Brain (organoid and tissue), 16 donors: ENCODE measurements at places on chromosomes 12 and 14.

DNA sequence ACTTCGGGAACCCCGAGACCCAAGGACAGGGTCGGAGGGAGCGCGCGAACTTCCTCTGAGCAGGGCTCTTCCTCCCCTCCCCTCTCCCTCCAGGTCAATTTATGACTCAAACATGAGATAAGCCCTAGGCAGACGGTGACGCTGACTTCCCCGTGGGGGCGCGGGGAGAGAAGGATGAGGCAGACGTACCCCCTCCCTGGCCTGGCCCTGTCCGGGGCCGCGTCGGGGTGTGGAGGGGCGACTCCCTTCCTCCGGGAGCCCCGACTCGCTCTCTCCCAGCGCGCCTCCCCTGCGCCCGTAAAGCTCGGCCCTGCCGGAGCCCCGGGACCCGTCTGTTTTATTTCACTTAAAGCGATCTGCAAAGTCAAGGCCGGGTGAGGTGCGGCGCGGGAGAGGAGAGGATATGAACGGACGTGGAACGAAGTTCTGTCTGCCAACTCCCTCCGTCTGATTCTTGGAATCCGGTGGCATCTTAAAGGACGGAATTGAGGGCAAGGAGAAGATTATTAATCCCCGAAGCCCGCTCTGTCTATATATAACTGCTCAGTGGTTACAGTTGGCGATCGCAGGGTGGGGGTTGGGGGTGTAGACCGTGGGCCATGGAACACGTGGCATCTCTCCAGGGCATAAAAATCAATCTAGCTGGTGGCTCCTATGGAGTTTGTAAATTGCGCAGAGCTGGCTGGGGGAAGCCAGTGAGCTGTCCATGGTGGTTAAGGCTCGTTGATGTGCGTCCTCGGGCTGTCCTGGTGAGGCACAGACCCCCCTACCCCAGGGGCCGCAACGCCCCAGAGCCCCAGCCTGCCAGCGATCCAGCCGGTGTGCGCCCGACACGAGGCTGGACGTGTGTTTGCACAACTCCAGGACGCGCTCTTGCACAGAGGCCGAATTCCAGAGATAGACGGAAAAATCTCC is 2.9 kb upstream of the PTHLH start:
- DNase-seq, result no peak

- peak; percentile 68 for DNase-seq
These were observed 52.9 kb downstream of the SETD3 start for GRCh38 chr14:99427632-99428300.

DNA sequence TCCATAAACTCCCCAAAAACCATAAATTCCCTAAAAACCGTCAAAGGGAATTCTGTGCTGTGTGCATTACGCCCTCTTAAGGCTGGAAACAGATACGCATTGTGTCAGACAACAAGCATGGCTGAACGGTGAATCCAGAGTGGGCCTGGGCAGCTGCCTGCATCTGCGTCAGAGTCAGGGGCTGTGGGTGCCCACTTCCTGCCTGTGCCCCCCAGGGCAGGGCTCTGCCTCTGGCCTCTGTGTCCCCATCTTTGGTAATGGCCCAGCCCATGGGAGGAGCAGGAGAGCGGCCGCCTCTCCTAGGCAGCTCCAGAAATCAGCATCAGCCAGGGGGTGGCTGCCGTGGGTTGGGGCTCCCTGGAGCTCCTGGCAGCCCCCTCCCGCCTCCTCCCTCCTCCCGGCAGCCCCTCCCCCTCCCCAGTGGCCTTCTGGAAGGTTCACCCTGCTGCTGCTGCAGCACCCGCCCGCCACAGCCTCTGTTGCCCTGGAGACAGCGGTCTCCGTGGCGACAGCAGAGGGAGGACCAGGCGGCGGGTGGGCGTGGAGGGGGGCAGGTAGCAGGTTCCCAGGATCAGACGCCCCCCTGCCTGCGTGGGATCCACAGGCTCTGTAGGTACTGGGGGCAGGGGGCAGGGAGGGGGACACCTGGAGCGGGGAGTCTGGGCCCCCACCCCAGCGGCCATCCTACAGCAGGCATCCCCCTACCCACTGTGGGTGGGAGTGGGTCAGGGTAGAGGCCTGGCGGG is 5.9 kb downstream of the MMP17 start:
- DNase-seq, result peak; percentile 80

DNA sequence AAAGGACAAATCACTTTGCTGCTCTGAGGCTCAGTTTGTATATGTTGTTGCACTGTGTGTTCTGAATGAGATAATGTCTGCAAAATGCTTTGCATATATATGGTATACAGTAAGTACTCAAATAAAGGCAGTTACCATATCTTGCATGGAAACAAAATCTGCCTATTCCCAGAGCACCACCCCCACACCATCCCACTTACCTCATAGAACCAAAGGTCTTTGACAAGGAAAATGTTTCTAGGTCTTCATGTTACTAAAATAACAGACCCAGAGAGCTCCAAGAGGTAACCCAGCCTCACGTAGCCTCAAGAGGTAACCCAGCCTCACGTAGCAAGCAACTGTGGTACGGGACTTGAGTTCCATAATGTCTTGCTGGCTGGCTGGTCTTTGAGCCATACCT is 71.6 kb upstream of the CMKLR1 start:
- no peak for DNase-seq

GRCh38 chr12:104750061-104750460 is 208.0 kb downstream of the SLC41A2 start:
- DNase-seq, result no peak

- DNase-seq, result peak; percentile 92
These were observed 30.2 kb upstream of the CIPC start for GRCh38 chr14:77067632-77068516.

DNA sequence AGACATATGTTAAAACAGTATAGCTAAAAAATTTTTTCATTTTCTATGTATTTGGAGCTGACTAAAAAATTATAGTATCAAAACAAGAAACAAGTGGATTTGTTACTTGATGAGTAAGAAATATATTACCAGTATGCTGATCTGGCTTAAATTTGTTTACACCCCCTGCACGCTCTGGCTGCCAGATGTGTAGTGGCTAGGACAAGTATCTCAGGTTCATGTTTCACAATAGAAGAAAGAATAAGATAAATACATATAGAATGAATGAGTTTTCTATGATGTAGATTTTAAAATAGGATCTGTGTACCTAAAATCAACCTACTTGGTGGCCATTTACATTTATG is 13.1 kb downstream of the NAA30 start:
- DNase-seq, result no peak

- DNase-seq, result peak; percentile 67
These were observed 97.1 kb upstream of the DAAM1 start for GRCh38 chr14:59091404-59091803.

DNA sequence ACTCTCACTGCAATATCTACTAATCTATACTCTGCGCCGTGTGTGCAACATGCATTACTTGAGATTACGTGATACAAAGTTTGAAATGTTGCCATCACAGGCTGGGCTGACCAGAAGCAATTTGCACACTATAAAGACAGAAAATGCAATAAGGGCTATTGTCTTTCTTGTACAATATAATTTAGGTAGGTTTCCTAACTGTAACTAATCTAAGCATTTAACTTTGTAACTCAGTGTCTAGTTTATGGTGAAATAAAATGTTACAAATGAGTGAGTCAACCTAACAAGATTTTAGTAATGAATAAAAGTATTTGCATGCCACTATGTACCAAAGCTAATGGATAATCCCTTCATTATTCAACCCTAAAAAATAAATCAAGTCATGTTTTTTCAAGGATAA is 57.8 kb downstream of the LRP6 start:
- no peak for DNase-seq

- no peak for DNase-seq
These were observed 74.6 kb upstream of the BCL11B start for GRCh38 chr14:99346470-99347080.

- no peak for DNase-seq
These were observed 6.2 kb downstream of the COA8 start for GRCh38 chr14:103568952-103569351.

DNA sequence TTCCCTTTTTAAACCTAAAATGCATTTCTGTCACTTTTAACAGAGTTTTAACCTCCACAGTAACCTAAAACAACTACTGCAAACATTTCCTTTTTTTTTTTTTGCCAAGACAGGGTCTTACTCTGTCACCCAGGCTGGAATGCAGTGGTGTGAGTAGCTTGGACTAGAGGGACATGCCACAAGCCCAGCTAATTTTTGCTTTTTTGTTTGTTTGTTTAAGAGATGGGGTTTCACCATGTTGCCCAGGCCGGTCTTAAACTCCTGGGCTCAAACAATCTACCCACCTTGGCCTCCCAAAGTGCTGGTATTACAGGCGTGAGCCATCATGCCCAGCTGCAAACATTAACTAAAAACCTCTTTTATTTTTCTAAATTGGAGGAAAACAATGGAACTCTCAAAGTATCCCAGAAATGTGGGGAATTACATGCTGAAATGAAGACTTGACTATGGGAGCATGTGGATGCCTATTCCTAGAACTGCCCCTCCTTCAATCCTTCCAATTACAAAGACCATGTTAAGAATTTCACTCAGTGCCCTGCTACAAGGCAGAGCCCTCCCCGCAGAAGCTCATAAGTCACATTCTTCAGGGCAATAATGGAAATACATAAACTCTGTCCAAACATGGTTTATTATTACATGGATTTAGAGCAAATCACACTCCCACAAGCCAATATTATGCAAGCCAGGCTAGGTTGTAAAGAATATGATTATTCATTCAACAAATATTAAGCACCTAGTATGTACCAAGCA is 66.9 kb downstream of the C12orf56 start:
- no peak for DNase-seq

DNA sequence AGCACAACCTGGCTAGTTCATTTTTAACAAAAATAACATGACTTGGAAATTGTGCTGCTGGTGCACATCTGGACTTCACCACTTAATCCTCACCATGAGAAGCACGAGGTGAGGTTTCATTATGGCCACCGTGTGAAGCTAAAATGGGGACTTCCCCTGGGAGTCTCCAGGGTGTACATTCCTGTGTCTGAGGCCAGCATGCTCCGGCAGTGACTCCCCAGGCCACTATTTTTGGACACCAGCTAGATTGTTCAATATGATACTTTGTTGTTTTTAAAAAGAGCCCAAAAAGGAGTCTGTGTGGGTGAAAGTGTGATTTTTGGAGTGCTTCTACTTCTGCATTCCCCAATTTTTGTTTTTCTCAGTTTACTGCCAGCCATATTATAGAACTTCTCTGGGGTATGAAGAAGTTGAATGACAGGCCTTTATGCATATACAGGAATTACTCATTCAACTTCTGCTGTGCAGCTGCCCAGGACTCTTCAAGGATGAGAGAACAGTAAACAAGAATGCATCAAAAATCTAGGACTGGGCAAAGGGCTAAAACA is 16.9 kb upstream of the AICDA start:
- DNase-seq, result no peak

DNA sequence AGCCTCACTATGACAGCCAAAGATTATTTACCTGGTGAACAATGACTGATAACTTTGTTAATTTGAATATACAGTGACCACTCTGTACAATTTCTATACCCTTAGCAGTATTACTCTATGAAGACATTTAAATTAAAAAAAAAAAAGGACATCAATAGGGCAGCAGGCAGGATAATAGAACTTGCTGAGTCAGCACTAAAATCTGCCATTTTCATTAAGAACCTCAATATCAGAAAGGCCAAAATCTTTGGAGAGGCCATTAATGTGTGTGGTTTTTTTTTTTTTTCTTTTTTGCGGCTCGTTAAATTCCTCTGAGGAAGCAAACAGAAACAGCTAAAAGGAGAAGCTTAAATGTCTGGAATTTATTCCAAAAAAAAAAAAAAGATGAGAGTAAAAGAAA is 73.7 kb downstream of the FOXN3 start:
- DNase-seq, result no peak

GRCh38 chr14:77746064-77746702 is 14.8 kb downstream of the SNW1 start:
- DNase-seq, result no peak

DNA sequence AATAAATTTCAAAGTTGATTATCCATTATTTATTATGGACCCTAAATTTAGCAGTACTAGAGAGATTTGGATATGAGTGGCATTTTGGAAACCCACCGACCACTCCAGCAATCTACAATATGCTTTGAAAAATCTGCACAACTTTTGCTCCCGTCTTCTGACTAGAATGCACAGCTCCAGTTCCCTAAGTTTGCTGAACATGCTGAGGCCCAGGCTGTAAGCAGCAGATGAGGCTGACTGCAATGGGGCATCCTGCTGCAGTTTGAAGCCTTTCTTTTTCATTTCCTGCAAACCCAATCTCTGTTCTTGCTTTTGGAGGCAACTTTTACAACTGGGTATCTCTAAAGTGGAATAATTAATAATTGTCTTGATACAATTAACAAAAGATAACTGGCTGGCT is 405.8 kb downstream of the ATP23 start:
- no peak for DNase-seq

DNA sequence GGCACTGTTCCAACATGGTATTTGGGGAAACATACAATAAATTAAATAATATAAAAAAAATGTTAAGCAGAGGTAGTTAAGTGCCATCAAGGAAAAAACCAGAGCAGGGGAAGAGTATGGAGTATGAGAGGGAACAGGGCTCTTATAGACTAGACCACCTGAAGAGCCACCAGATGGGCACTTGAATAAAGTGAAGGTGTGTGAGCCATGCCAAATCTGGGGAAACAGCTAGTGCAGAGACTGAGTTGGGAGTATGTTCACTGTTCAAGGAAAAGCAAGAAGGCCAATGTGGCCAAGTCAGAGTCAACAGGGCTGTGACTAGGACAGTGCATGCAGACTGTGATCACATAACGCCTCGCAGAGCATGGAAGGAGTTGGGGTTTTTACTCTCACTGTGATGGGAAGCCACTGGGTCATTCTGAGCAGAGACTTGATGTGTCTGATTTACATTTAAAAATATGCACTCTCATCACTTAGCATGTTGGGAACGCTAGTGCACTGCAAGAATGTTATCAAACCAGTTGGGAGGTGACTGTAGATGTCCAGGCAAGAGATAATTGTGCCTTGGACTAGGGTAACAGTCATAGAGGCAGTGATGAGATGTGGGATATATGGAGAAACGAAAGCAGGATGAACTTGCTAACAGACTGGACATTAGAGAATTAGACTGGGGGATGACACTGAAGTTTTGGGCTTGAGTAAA is 25.6 kb downstream of the NDUFA12 start:
- no peak for DNase-seq

DNA sequence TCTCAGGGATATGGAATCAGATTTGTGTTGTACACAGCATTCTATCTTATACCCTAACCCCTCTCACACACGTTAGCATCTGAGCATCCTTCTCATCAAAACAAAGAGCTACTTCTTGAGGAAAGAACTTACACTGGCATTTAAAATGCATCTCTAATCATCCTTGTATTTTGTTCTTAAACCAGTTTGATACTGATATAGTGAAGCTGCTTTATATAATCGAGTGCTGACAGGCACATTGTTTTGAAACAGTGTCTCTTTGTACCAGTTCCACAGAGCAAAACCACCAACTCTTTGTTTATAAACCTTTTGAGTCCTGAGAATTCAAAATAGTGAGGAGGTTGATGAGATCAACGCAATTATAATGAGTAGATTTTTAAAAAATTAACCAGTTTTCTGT is 8.8 kb downstream of the GPR33 start:
- DNase-seq, result no peak

GRCh38 chr14:105343194-105343593 is 28.6 kb downstream of the PACS2 start:
- peak; percentile 31 for DNase-seq
